Karpas-422 (cell line): ENCODE measurements at places on chromosomes 1 and 21.

GRCh38 chr1:44412601-44413000 lies 7.5 kb downstream of the RNF220 start:
- no peak for DNase-seq

GRCh38 chr1:244820131-244820530 lies 15.3 kb upstream of the COX20 start:
- no peak for DNase-seq

GRCh38 chr1:8382608-8383505 lies 64.9 kb downstream of the SLC45A1 start:
- no peak for DNase-seq

GRCh38 chr21:44899768-44900558 lies 20.7 kb downstream of the ITGB2 start:
- DNase-seq: no peak

DNA sequence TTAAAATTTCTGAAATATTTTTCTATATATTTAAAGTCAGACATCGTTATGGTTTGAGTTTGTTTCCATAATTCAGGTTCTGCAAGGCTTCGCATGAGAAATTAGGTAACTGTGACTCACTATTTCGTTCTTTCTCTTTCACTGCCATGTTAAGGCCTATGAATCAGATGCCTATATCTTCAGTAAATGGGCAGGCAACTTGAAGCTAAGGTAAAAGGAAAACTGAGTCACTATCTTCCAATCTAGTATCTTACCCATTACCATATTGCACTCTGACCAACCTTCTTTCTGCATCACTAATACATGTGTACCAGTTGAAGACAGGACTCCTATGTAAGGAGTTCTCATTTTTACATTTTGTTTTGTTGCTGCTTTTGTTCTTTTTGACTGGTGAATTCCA lies 37.8 kb downstream of the PYHIN1 start:
- DNase-seq: no peak

- DNase-seq: no peak
Observed at GRCh38 chr1:24659166-24659904, 16.2 kb downstream of the SRRM1 start.

GRCh38 chr1:217889401-217889800 lies 258.3 kb downstream of the SPATA17 start:
- DNase-seq: peak; percentile 45

GRCh38 chr1:148363439-148363810 lies 119.7 kb downstream of the PPIAL4G start:
- DNase-seq: no peak

DNA sequence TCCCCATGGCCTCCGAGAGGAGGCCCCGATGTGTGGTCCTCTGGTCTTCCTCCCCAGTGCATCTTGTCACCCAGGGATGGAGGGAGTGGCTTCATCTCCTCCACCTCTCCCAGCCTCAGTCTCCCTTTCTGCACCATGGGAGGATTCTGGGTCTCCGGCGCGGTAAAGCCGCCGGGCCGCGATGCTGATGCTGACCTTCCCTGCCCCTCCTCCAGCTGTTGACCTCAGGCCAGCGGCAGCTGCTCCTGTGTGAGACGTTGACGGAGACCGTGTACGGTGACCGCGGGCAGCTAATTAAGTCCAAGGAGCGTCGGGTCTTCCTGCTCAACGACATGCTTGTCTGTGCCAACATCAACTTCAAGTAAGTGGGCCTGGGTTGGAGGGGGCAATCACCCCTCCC lies 92.6 kb downstream of the ARHGEF10L start:
- no peak for DNase-seq

DNA sequence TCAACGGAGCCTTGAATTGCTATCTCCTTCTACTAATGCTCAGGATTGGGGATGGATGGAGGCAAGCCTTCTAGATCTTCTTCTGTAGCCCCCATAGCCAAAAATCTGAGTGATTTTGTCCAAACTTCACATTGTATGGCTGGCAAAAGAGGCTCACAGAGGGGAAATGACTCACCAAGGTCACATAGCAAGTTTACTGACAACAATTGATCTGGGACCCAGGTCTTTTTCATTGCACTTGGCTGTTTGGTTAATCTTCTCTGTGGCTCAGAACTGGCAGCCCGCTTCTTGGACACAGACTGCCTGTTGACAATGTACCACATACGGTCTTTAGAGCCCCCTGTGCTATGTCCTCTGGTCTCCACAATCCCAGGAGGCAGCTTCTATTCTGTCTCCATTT lies 3.0 kb upstream of the LACTBL1 start:
- peak; percentile 29 for DNase-seq

DNA sequence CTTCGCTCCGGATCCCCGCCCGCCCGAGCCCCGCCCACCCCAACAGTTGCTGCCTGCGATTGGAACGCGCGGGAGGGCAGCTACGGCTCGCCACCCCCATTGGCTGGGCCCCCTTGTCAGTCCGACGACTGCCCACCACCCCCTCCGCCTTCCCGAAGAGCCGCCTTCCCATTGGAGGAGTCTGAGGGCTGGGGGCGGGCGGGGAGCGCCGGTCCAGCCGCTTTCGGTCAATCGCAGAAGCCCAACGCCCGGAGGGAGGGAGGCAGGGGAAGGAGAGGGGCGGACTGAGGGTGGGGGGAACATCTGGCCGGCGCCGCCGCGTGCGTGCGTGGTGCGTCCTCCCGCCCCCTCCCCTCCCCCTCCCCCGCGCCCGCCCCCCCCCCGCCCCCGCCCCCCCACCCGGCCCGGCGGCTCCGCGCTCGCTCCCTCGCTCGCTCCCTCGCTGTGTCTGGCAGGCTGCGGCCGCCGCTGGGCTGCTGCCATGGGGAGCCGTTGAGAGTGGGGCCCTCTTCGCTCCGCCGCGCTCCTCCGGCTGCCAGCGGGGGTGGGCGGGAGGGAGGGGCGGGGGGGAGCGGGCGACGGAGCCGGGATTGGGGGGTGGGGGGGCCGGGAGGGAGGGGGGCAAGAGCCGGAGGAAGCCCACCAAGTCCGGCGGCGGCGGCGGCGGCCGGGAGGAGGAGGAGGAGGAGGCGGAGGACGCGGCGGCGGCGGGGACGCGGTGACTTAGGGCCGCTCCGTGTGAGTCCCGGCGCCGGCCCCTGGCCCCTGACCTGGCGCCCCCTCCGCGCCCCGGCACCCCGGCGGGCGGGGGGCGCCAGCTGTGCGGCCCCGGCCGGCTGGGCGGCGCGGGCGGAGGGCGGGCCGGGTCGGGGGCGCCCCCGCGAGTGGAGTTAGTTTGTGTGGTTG lies 2.6 kb upstream of the ZBTB18 start:
- peak; percentile 98 for DNase-seq

DNA sequence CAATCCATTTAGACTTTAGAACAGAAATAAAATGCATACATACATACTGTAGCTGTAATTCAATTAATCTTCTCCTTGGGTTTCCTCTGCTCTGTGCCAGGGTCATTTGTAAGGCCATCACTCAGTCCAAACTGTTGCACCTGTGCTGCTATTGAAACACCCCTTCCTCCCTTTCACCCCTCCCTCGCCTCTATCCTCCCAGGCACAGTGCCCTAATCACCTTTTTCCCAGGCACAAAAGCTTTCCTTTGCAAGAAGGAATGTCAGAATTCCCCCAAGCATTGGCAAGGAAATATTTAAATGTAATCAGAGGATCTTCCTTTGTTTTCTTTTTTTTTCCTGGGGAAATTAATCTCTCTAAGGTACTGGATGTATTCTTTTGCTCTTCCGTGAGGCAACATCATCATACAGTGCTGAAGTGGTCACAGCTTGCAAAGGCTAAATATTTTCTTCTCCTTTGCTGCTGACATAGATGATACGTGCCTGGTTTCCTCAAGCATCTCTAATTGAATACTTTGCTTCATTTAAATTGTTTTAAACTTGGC lies 339.3 kb upstream of the NR5A2 start:
- DNase-seq: no peak

DNA sequence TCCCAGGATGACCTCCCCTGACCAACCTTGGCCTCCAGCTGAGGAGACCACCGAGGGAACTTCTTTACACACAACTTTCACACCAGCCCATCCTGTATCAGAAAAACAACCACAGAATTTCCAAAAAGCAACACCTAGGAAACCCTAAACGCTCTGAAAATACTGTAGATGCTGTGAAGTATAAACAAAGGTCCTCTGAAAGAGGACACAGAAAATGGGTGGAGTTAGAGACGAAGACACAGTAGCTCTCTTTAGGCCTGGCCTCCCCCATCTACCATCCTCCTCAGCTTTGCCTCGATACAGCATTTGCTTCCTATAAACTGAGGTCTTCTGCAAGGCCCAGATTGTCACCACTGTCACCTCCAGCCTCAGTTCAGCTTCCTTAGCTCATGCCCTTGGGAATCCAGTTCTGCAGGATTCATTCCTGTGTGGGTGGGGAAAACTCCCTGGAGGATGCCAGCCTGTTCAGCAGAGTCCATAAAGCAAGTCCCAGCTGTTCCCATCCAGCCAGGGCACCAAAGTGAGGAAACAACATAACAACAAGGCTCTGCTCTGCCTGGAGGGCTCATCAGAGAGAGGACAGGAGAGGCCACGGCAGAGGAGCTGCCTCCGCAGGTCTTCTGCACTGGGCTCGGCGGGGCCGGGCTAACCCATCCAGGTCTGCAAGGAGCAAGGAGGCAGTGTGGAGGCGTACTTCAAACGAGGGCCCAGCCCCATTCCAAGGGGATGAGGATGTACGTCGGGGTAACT lies 15.0 kb downstream of the PIK3C2B start:
- no peak for DNase-seq

- peak; percentile 70 for DNase-seq
Observed at GRCh38 chr21:18951271-18952038, 547.9 kb upstream of the TMPRSS15 start.

GRCh38 chr1:201420608-201421002 lies 925 bp downstream of the TNNI1 start:
- DNase-seq: no peak
